Muscle of arm (tissue), 14 donors: ENCODE measurements at places on chromosomes 5 and 9. TPM values are rescaled to one million over a fixed set of nuclear protein-coding genes. Genes with fewer than 3 reads are reported as not detected.

DNA sequence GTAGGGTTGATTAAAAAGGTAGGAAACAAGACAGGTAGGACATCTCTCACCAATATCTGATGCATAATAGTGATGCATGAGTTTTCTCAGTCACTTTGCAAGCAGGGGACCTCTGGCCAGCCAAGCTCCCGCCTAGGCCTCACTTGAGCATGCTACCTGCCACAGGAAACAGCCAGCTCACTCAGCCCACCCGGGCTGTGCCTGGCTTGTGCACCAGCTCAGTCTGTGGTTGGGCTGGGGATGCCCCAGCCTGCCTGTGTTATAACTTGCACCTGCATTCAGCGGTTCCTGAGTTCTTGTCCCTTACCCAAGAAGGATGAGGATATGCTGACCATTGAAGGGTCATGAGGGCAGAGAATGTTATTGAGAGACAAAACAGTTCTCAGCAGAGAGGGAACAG, 172.8 kb upstream of the PLCXD3 start:
- DNase-seq: no peak

- no peak for DNase-seq
Measured at GRCh38 chr5:139684350-139684880, 36.3 kb downstream of the CXXC5 start.

- DNase-seq: no peak
Measured at GRCh38 chr9:38067859-38068681, 957 bp downstream of the SHB start.

DNA sequence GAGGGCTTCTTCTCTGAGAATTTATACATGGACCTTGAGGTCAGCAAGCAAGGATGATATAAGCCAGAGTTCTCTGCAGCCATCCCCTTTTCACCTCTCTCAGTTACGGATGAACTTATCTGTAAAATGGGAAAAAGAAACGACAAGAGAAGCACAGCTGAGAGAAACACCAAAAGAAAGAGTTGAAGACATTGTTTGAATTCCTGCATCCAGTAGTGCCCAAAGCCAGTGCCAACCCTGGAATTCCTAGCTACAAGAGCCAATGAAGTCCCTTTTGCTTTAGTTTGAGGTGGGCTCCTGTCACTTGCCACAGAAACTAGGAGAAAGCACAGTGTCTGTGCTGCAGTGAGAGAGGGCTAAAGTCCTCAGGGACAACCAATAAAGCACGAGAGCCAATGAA, 6.6 kb upstream of the MOB3B start:
- DNase-seq: no peak

GRCh38 chr5:77768978-77769377, 7.2 kb downstream of the TBCA start:
- no peak for DNase-seq

- peak; percentile 94 for DNase-seq
Measured at GRCh38 chr5:158499075-158499891, 600.4 kb downstream of the EBF1 start.

- DNase-seq: no peak
Measured at GRCh38 chr9:106575823-106576222, 287.1 kb upstream of the ZNF462 start.

- no peak for DNase-seq
Measured at GRCh38 chr9:123866497-123866896, 63.4 kb downstream of the DENND1A start.

- DNase-seq: no peak
Measured at GRCh38 chr5:68149189-68149588, 66.4 kb upstream of the PIK3R1 start.

DNA sequence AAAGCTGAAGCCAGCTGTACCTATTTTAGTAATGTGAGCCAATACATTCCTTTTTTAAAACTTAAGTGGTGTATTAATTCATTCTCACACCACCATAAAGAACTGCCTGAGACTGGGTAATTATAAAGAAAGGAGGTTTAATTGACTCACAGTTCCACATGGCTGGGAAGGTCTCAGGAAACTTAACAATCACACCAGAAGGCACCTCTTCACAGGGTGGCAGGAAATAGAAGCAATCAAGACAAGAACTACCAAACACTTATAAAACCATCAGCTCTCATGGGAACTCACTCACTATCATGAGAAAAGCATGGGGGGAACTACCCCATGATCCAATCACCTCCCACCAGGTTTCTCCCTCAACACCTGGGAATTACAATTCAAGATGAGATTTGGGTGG, 21.0 kb downstream of the ESM1 start:
- DNase-seq: no peak

DNA sequence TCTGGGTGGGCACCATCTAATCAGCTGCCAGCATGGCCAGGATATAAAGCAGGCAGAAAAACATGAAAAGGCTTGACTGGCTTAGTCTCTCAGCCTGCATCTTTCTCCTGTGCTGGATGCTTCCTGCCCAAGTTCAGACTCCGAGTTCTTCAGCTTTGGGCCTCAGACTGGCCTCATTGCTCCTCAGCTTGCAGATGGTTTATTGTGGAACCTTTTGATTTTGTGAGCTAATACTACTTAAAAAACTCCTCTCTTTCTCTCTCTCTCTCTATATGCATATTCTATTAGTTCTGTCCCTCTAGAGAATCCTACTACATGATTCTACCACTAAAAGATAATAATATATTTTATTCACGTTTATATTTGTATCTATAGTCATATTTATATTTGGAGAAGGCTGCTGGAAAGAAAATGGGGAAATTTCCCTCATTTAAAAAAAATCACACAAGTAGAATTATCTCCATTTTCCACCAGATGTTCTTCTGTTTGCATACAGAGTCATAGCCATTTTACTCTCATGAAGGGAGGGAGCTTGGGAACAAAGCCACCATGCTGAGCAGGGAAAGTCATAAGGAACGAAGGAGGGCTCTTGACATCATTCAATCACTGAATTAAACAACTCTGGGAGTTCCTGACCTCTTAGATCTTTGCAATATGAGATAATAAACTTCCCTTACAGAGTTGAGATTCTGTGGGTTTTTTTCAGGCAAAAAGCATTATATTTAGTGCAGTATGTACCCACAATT, 1137.4 kb upstream of the CDH18 start:
- peak; percentile 6 for DNase-seq

- no peak for DNase-seq
Measured at GRCh38 chr5:55308254-55308836, 556 bp downstream of the MTREX start.

DNA sequence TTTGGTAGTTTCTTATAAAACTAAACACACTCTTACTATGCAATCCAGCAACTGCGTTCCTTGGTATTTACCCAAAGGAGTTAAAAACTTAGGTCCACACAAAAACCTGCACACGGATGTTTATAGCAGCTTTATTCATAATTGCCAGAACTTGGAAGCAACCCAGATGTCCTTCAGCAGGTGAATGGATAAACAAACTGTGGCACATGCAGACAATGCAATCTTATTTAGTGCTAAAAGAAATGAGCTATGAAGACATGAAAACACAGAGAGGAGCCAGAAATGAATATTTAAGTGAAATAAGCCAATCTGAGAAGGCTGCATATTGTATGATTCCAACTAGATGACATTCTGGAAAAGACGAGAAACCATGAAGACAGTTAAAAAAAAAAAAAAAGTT, 10.7 kb downstream of the WNK2 start:
- no peak for DNase-seq

DNA sequence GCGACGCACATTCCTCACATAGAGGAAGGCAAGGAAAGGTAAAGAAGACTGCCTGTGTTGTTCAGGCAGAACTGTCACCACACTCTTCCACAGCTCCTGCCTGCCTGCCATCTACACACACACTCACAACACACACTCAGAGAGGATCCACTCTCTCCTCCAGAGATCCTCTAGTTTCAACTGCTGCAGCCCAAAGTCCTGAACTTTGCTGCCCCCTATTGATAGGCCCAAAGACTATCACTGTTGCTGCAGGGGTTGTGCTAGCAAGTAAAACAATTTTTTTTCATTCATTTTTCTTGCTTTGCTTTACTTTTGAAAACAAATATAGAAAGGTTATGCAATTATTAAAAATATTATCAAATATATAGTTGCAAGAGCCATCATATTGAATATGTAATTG, 5.9 kb upstream of the CFAP90 start:
- DNase-seq: no peak

- peak; percentile 78 for DNase-seq
Measured at GRCh38 chr9:126704892-126705766, 91.4 kb downstream of the LMX1B start.

- no peak for DNase-seq
Measured at GRCh38 chr9:82475584-82476301, 487.2 kb downstream of the SPATA31D1 start.

GRCh38 chr5:50365426-50366251, 75.4 kb downstream of the EMB start:
- DNase-seq: no peak

DNA sequence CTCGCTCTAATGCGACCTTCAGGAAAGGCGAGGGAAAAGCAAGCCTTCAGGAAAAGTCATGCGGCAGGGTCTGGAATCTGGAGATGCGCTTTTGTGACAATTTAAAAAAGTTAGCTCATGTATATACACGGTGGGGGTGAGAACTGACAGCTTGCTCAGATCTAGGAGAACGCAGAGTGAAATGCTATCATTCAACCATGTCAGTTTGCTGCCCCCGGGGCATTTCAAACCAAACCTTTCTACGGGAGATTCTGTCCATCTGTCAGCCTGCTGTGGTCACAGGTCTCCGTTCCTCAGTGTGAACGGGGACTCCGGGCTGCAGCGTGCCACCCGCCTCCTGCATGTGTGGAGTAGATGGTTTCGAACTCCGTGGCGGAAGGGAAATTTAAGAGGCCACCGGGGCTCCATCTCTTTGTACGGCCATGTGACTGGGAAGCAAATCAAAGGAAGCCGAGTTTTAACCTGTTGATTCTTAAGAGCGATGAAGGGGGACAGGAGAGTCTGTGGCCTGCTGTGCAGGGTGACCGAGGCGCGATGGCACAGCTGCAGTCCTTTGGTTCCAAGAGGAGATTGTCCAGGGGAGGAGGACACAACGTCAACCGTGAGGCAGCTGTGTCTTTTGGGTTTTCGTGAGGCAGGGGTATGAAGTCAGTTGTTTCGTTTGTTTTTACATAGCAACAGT, 45.9 kb downstream of the OTULIN start:
- DNase-seq: no peak

GRCh38 chr5:140345919-140346347, 470 bp downstream of the HBEGF start:
- peak; percentile 52 for DNase-seq

- no peak for DNase-seq
Measured at GRCh38 chr5:143350751-143351602, 52.5 kb downstream of the NR3C1 start.

GRCh38 chr9:38009035-38009501, 60.0 kb downstream of the SHB start:
- DNase-seq: no peak

DNA sequence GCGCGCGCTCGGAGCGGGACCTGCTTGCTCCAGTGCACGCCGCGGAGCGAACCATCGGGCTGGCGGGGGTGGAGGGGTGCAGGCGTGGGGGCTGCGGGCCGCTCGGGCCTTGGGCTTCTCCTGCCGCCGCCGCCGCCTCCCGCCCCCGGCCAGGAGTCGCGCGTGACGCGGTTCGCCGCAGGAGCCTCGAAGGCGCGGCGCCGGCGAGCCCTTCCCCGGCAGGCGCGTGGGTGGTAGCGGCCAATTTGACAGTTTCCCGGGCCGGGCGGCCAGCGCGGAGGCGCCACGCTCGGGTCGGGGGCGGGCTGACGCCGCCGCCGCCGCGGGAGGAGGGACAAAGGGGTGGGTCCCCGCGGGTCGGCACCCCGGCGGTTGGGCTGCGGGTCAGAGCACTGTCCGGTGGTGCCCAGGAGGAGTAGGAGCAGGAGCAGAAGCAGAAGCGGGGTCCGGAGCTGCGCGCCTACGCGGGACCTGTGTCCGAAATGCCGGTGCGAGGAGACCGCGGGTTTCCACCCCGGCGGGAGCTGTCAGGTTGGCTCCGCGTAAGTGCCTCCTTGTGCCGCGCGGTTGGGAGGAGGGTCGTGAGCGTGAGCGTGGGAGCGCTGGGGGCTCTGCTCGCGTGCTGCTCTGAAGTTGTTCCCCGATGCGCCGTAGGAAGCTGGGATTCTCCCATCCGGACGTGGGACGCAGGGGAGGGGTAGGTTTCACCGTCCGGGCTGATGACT, at the start of gene TJP2:
TSS of gene TJP2 (plus strand) at position 387 of the 725 bp plus-strand sequence. CDS start at position 483, 96 bp downstream.
- peak; percentile 71 for DNase-seq

DNA sequence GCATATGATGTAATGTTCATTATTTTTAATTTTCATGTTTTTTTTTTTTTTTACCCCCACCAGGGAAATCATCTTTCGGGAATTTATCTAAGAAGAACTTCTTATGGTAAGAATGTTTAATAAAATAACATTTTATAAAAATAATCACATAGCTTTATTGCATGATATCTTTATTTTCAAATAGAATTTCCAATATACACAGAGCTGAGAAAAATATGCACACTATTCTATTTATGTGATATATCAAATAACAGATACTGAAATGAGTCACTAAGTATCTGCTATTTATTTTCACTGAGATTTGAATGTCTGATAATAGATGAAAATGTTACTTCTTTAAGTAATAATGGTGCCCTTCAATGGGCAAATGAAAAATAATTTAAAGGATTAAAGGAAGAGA, 1217.3 kb downstream of the MAT2B start:
- DNase-seq: no peak

DNA sequence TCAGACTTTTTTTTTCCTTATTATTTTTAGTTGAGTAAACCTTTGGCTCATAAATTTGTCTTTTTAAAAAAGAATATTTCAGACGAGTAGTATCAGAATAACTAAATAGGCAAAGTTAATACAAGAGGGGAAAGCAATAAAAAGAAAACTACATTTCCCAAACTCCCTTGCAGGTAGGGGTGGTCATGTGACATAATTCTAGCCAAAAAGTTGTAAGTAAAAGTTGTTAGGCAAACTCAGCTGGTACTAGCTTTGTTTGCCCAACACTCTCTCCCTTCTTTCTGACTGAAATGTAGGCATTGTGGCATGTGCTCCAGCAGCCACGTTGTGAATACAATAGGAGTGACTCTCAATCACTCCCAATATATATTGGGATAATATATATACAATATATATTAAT, 20.9 kb downstream of the GIN1 start:
- DNase-seq: no peak

DNA sequence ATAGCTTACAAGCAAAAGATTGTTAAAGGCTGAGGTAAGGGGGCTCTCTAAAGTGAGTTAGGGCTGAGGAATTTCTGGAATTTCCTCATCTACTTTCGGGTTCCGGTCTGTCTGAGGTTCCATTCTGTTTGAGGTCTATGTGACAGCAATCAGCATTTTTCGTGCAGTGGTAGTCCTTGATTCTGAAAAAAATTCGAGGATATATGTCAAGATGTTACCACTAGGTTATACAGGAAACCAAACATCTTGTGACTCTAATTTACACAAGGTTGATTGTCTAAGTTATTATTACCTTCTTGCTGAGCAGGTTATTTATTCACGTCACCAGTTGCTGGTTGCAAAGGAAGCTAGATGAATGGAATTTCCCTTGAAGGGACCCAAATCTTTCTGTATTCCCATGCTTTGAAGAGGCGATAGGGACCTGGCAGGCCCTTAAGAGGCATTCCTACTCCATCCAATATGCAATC, 35.2 kb downstream of the RLN2 start:
- DNase-seq: no peak

- no peak for DNase-seq
Measured at GRCh38 chr9:99221266-99221620, 499 bp downstream of the ALG2 start.

The SYK gene
- 2.9 TPM for polyA plus RNA-seq

The CFAP77 gene
- polyA plus RNA-seq: not detected

The ARID3C gene
- not detected for polyA plus RNA-seq

The INSL4 gene
- not detected for polyA plus RNA-seq

The MARCHF11 gene
- polyA plus RNA-seq: not detected

The RNF130 gene
- 40.0 TPM for polyA plus RNA-seq

The PTGR1 gene
- polyA plus RNA-seq: 51.1 TPM

The OSMR gene
- 5.7 TPM for polyA plus RNA-seq

The IFT74 gene
- polyA plus RNA-seq: 10.8 TPM

The CDH9 gene
- 0.32 TPM for polyA plus RNA-seq
